ENCODE measurements at places on chromosomes 4 and X.

DNA sequence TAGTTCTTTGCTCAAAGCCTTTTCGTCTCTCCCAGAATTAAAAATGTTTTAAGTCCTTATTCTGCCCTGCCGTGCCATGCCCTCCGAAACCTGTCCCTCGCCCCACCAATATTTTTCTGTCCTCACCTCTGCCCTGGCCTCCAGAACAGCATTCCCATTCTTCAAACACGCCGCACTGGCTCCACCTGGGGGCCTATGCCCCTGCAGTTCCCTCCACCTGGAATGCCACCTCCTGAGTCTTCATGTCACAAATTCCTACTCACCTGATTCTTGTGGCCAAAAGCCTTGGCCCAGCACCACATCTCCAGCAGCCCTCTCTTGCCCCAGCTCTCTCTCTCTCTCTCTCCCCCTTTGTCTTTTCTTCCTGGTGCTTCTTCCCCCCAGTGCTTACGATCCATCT lies 91.6 kb downstream of the APBB2 start:
- DNase-seq: no peak

DNA sequence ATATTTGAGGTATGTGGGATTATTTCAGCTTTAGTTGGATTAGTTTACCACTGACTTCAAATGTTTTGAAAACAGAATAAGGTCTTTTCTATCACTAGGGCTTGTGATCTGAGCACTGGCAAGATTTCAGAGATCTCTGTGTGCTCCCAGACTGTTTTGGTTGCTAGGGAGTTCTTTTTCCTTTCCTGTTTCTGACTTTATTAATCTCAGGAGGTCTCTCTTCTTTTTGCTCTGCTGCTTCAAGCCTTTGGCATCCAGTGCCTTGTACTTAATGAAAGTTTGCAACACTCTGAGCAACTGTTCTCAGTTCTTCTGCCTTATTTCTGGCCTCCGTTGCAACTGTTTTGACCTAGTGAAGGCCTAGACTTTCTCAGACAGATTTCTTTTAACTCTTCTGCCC lies 32.1 kb upstream of the PAQR3 start:
- DNase-seq: peak; percentile 70

DNA sequence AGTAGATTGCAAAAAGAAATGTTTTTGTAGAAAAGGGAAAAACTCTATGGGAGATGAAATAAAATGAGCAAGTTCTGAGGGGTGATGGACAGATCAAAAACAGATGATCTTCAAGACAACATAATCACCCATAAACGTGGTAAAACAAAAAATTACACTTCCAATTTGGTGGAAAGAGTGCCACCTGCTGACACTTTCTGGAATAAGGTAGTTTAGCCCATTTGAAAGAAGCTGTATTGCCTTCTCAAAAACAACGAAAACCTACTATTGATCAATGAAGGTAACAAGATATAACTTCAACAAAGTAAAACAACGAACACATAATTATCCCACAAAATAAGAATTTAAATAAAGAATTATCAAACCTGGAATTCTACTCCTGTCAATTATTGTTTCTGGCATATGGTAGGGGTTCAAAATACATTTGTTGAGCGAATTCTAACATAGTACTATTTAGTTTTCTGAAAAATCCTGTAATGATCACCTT lies 2.5 kb downstream of the COQ2 start:
- DNase-seq: no peak

GRCh38 chr4:108700081-108700757 lies 49.8 kb downstream of the OSTC start:
- no peak for DNase-seq

- no peak for DNase-seq
Observed at GRCh38 chrX:104084534-104085277, 8.7 kb upstream of the TMSB15C start.

DNA sequence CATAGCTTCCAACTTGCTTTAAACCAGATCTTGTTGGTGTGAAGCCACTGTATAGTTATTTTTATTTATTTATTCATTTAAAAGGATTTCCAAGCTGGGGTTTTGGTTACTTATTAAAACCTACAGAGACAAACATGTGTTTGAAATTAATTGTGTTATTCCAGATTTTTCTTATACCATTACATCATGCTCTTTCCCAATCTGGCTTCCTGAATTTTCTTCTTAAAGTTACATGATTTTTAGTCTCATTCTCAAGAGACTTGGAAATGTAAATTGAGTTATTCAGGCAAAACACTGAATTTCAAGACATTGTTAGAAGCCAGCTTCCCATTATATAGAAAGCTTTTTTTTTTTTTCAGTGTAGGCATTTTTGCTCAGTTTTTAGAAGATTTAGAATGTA lies 381.9 kb downstream of the IL1RAPL1 start:
- no peak for DNase-seq

- DNase-seq: no peak
Observed at GRCh38 chr4:131137196-131137595, 2011.9 kb upstream of the PCDH10 start.

DNA sequence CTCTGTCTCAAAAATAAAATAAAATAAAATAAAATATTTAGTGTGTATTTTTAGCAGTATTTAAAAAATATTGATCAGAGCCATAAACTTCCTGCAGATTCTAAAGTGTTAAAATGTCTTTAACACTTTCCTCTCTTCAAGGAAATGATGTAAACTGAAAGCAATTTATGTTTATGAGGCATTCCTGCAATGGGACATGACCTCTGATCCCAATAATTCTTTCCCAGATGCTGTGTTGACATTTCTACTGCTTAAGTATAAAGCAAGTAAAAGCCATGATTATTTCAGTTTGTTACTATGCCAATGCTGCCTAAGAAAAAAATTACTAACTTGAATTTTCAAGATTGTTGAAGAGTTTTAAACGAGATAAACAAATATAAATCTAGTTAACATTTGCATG lies 29.0 kb downstream of the COQ2 start:
- no peak for DNase-seq

All from tibial artery (tissue), 4 donors.